ENCODE measurements at places on chromosomes 2 and 18.

- DNase-seq: no peak
Observed at GRCh38 chr18:6621437-6621836, 108.1 kb upstream of the ARHGAP28 start.

DNA sequence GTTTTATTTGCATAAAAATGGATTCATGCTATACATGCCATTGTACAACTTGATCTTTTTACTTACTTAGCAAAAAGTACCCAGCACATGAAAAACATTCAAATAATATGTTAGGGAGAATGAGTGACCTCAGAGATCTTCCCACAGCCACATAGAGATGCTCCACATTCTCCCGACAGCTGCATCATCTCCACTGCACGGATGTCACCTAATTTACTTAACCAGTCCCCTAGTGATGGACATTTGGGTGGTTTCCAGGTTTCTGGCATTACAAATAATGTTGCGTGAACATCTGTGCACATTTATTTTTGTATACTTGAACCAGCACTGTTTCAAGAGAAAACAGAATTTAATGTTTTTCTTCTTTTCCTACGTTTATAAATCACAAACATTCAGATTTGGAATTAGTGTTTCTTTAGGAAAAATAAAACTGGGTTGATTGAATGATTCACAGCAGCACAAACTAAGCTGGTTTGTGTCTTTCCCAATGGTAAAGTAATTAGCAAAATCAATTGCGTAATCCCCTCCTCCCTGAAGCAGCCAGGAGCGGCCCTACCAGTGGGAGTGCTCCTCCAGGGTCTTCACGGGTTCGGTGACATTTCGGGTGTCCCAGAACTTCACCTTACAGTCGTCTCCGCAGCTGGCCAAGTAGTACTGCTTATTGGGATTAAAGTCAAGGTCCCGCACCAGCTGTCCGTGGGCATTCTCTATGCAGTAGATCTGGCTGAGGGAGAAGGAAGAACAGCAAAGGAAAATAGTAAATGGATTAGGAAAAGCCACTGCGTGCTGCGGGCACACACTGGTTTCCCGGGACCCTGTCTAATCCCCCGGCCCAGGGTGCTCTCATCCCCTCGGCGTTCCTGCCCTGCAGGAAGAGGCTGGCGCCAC is 183.9 kb downstream of the EIPR1 start:
- DNase-seq: no peak

GRCh38 chr2:239285071-239285931 is 115.5 kb downstream of the HDAC4 start:
- no peak for DNase-seq

- DNase-seq: no peak
Observed at GRCh38 chr2:46134531-46135227, 162.5 kb upstream of the EPAS1 start.

- DNase-seq: peak; percentile 56
Observed at GRCh38 chr2:65957886-65958285, 477.0 kb upstream of the MEIS1 start.

DNA sequence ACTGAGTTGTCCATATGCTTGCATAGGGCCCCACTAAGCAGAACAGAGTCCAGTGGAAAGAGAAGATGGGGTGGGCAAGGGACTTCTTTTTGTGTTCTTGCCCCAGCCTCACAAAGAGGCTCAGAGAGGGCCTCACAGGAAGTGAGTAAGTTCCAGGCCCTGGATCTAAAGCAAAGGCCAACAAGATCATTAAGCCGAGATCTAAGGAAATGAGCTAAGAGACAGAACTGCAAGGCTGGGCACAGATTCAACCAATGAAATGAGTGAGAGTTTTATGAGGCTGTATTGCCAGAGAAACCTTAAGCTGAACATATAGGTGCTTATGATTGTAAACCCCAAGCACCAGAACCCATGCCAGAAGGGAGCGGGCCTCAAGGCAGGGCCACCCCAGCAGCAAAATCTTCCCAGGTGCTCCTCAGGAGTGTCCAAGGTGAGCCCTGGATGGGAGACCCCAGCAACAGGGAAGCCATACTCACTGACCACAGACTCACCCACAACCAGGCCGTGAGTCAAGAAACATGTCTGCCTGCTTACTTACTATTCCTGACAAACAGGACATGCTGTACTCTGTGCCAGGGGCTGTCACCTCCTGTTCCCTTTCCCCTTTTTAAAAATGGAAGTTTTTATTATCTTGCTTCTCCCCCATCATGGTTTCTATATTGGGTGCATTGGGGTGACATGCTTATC is 40.2 kb downstream of the SLC14A1 start:
- DNase-seq: peak; percentile 5

DNA sequence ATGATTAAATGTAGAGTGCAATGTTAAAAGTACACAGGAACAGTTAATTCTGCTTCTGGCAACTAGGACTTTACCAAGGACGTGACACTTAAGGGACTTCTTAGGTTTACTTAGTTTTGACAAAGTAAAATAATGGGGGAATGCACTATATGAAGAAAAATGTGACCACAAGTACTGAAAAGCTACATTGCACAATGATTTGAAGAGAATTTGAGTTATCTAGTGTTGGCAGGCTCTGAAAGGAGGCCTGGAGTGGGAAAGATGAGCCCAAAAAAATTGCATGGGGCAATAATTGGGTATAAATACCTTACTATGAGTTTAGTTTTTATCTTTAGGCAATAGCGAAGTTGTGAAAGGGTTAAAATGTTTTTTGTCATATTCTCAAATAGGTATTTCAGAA is 173.7 kb downstream of the DOK6 start:
- DNase-seq: no peak

- DNase-seq: no peak
Observed at GRCh38 chr2:238439917-238440316, 13.2 kb downstream of the ASB1 start.

DNA sequence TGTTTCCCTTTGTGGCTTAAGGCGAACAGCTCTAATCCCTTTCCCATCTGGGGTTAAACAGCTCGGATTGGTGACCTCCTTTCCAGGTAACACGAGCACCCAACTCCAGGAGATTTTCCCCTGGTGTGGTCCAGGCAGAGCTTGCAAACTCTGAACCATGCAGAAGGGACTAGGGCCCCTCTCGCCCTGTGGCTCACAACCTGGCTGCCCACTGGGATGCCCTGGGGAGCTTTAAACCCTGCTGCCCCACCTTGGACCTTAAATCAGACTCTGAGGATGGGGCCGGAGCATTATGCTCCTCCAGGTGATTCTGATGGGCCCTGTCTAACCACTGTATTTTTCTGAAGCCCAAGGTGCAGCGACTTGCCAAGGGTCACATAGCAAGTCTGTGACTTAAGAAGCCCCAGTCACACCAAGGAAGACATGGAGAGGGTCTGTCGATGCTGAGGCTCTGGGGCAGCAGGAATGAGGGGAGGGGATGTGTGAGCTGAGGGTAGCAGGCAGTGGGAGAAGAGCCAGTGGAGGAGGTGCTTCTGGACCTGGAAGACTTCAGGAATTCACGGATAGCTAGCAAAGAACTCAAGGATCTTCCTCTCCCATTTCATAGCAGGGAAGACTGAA is 5.9 kb downstream of the ARID5A start:
- DNase-seq: no peak

DNA sequence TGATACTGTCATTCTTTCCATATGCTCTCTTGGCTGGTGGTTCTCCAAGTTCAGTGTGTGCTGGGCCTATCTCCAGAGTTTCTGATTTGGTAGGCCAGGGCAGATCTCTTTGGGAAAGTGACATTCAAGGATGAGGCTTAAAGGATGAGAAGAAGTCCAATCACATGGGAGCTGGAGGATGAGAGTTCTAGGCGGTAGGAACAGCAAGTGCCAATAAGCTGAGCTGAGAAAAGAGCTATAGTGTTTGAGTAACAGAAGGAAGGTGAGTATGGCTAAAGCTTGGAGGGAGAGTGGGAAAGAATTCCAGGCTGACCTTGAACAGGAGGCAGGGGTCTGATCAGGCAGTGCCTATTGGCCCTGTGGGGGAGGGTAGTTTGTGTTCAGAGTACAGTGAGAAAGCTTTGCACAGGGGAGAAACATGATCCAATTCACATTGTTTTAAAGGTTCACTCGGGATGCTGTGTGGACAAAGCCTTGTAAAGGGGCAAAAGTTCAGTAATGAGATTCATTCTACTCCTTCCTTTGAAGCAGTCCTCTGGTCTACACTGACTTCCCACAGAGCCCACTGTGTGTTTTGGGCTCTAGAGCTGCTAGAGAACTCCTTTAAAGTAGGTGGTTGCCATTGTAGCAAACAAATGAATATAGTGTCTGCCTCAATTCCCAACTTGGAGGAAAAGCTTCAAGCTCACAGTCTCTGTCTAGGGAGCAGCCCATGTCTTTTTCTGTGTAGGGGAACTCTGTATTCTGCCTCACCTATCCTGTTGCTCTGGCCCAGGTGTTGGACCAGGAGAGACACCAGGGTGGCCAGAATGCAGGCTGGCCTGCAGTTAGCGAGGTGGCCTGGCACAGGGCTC is 81.8 kb downstream of the FASTKD2 start:
- no peak for DNase-seq

DNA sequence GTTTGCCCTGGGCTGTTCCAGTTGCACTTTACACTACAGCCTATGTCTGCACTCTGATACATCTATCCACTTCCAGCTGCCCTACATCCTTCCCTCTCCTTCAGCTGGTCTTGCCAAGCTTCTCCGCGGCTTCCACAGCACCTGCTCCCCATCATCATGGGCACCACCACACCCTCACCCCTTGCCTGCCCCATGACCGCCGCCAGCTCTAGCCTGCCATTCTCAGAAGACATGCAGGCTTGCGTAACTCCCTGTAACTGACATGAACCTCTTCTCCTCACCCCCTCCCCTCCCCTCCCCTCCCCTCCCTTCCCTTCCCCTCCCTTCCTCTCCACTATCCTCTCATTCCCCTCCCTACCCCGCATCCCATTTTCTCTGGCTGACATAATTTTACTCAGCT is 46.0 kb downstream of the PAX8 start:
- no peak for DNase-seq

DNA sequence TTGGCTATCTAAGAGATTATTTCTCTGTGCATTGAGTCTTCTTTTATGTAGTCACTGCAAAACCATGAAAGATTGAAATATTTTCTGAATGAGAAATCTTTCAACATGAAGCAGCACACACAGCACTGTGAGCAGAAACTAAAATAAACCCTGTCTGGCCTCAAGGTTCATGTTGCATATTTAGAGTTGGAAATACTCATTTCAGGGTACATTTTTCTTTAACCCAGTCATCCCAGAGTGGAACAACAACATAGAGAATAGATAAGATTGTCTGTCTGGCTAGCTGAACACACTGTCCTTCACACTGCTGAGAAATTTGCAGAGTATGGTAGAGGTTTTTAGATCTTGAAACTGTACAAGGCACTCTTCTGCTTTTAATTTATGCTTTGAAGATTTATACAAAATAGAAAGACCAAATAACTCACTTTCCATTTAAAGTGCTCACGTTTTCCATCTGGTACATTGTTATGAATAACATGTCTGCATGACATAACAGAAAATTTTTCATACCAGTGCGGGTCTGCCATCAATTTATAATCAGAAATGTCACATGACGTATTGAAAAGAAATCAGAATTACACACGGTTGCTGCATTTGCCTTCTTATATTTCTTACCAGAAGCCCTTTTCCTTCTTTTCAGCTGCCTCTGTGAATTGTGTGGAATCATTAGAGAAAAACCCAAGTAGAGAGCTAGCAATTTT is 25.0 kb upstream of the FN1 start:
- no peak for DNase-seq

DNA sequence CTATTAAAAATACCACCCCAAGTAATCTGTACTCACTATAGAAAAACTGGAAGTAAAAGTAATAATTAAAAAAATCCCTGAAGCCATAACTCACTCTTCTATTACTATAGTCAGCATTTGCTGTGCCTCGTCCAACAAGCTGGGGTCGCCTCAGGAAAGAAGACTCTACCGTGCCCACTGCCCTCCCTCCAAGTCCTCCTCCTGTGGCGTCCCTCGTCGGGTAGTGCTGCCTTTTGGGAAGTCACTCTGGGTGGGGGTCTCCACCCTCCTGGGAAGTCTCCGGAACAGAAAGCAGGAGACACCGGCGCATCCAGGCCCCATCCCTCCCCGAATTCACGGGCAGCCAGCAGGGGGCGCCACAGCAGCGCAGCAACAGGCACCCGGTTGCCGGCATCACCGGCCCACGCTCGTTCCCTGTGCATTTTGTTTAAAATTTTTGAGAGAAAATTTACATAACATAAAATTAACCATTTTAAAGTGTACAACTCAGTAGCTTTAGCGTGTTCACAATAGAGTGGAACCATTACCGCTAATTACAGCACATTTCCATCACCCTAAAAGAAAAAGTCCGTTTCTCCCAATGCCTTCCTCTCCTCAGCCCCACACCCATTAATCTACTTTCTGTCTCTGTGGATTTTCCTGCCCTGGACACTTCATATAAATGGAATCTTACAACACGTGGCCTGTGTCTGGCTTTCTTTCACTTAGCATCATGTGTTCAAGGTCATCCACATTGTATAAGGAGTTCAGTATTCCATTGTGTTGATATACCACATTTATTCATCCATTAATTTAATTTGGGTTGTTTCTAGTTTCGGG is 62.2 kb downstream of the ADNP2 start:
- peak; percentile 64 for DNase-seq

DNA sequence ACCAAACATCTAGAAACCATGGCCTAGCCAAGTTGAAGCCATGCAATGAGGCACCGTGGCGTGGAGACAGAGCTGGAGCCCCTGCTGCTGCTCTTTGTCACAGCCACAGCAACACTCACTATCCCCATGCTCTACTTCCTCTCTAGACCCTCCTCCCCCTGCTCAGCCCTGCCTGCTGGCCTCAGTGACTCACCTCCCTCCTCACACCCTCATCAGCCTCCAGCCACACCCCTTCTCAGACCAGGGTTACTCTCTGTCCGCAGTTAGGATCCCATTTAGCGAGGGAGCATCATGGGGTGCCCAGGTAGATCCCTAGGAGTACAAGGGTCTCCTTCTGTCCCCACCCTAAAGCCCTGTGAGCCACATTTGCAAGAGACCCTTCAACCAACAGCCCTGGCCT is 25.4 kb upstream of the SOX11 start:
- DNase-seq: peak; percentile 34

- DNase-seq: no peak
Observed at GRCh38 chr2:177051278-177051677, 161.3 kb upstream of the HNRNPA3 start.

DNA sequence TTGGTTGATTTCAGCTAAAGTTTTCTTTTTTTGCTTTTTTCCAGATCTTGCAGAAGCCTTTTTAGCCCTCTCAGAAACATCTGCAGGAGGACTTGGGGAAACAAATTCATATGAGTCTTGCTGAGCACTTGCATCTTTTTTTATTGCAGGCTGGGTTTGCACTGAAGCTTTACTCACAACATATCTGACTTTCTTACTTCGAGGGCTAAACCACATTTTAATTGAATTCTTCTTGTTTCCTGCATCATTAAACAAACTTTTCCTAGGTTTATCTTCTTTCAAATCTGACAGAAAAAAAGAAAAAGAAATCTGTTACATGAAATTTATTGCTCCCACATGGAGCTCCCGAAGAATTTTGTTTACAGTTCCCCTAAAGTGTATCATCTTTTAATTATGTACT is 28.3 kb downstream of the BARD1 start:
- DNase-seq: no peak

- DNase-seq: no peak
Observed at GRCh38 chr2:100900156-100900795, 80.3 kb downstream of the NPAS2 start.

GRCh38 chr18:75169411-75169810 is 39.5 kb downstream of the PTGR3 start:
- DNase-seq: no peak

Measured in ELF-1 (cell line).